ENCODE measurements at places on chromosomes 7 and 10. TPM values are rescaled to one million over a fixed set of nuclear protein-coding genes. Genes with fewer than 3 reads are reported as not detected.

PAPOLB gene
- total RNA-seq, result 0.06 TPM

SPDYE11 gene
- total RNA-seq, result not detected

SPDYE1 gene
- not detected for total RNA-seq

GNGT1 gene
- 0.35 TPM for total RNA-seq

GRCh38 chr10:68828833-68829232 lies 1.5 kb downstream of the STOX1 start:
- no peaks in the 10 kb centered on the region for H3K4me1 ChIP-seq
- no peaks in the 10 kb centered on the region for H3K36me3 ChIP-seq
- DNase-seq, result no peak

DNA sequence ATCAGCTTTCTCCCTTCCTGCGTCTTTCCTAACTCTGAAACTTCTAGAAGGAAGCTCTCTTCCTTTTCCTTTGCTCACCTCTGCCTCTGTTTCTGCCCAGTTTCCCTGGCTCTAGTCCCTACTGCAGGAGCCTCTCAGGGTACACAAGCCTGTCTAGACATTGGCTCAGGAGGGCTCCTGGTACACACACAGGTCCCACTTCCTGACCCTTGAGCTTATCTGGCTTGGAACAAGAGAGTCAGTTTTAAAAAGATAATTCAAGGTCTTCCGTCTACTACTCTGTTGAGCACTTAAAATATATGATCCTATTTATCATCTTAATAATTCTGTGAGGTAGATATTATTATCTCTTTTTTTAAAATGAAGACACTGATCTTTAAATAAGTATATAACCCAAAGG lies 140.7 kb downstream of the RTKN2 start:
- no peak for DNase-seq
- H3K4me1 ChIP-seq, result no peaks in the 10 kb centered on the region
- no peak overlapping the region for H3K4me3 ChIP-seq
- H3K27ac ChIP-seq, result no peak overlapping the region

GRCh38 chr7:54419209-54419608 lies 123.0 kb upstream of the VSTM2A start:
- H3K36me3 ChIP-seq, result no peaks in the 10 kb centered on the region
- no peak overlapping the region for H3K4me3 ChIP-seq
- H3K27ac ChIP-seq, result no peak overlapping the region
- no peaks in the 10 kb centered on the region for H3K27me3 ChIP-seq

GRCh38 chr10:44860811-44861736 lies 50.1 kb upstream of the TMEM72 start:
- DNase-seq, result no peak
- peaks cover 9% of the 10 kb centered on the region for H3K4me1 ChIP-seq
- H3K27me3 ChIP-seq, result no peaks in the 10 kb centered on the region
- no peaks in the 10 kb centered on the region for H3K36me3 ChIP-seq

GRCh38 chr7:121151774-121152221 lies 163.3 kb downstream of the CPED1 start:
- no peaks in the 10 kb centered on the region for H3K27me3 ChIP-seq
- DNase-seq, result no peak
- no peaks in the 10 kb centered on the region for H3K36me3 ChIP-seq

DNA sequence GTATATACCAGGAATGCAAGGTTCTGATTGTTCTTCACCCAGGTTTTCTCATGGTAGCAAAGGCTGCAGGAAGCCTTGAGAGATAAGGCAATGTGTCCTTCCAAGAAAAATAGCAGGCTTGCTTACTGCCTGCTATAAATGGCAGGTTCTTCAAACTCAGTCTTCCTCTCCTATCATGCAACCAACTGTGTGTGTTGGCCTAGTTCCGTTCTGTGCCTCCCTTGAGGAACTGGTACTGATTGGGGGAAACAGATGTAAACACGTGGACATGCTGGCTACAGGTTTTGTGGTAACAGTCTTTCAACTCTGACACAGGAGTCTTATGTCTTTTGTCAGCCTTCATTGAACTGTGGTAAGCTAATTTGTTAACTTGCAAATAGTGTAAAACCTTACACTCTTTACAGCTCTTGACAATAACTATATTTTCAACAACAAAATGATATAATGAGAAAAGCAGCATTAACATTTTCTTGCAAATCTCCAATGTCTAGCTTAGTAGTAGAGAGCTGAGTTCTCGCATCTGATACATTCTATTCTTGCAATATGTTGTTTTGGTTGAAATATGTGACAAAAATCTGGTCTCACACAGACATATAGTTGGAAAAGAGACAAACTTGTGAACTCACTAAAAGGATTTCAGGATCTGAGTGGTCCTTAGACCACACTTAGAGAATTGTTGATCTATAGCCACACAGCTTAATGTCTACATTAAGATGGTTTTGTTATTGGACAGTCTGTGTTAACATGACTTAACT lies 54.7 kb upstream of the LSM8 start:
- no peak overlapping the region for H3K4me3 ChIP-seq
- DNase-seq, result no peak
- H3K27ac ChIP-seq, result no peak overlapping the region
- no peaks in the 10 kb centered on the region for H3K27me3 ChIP-seq
- H3K36me3 ChIP-seq, result no peaks in the 10 kb centered on the region
- H3K4me1 ChIP-seq, result no peaks in the 10 kb centered on the region

DNA sequence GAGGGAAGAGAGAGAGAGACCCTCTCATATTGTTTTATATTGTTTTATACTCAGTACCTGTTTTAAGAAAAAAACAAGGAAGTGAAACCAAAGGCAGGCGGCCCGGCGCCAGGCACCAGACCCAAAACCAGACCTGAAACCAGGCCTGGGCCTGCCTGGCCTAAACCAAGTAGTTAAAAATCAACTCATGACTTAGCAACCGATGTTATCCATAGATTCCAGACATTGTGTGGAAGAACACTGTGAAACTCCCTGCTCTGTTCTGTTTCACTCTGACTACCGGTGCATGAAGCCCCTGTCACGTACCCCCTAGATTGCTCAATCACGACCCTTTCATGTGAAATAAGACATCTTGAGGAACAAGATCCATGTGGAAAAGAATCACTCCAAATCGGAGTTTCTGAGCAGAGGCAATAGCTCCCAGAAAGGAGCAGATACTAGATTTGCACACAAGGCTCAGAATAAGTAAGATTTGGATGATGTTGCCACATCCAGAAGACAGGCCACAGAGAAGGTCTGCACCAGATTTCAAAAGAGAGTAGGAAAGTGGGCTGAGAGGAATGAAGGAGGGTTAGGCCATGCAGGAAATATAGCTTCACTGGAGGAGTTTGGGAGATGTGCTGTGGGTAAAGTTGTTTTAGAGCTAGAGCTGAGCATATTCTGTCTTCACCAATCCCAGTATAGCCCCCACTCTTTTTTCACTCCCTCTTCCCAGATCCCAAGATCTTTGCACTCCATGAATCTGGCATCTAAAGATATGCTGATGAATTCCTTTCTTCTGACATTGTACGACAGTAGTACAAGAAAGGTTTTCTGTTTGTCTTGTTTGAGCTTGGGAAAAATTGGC lies 8.8 kb upstream of the ZNF248 start:
- H3K4me3 ChIP-seq, result no peak overlapping the region
- H3K27ac ChIP-seq, result no peak overlapping the region
- no peaks in the 10 kb centered on the region for H3K36me3 ChIP-seq

DNA sequence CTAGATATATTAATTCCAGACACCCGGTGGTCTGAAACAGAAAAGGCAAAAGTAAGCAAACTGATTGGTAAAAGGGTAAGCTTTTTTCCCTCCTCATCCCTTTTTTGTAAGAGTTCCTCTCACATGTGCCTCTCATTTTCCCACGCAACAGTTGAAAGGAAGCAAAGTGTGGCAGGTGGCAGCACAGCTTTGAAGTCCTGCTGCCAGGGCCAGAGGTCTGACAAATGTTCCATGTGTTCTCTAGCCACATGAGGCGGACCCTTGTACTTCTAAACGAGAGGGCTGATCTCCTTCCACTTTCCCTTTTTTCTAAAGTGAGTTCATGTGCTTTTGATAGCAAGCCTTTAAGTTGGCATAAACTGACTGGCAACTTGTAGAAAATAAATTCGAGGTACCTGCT lies 217.5 kb downstream of the POLR1F start:
- no peak overlapping the region for H3K4me3 ChIP-seq
- H3K4me1 ChIP-seq, result no peaks in the 10 kb centered on the region
- no peaks in the 10 kb centered on the region for H3K27me3 ChIP-seq
- no peak for DNase-seq

DNA sequence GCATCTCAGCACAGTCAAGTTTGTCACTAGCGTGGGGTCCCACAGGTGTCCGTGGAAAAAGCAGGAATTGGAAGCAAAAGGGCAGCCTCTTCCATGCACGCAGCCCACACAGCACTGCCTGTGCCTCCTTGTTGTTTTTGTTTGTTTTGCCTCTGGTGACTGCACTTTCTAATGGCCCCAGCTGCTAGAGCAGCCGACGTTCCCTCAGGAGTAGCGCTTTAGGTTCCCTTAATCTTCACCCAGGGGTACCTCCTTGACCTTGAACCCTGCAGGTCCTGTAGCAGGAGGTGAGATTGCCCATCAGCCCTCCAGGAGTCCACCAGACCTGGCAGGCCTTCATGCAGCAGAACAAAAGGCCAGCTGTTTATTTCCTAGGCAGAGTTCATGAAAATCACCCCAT lies 210.1 kb downstream of the CACNB2 start:
- H3K27ac ChIP-seq, result no peak overlapping the region
- H3K27me3 ChIP-seq, result no peaks in the 10 kb centered on the region
- no peaks in the 10 kb centered on the region for H3K36me3 ChIP-seq
- no peaks in the 10 kb centered on the region for H3K4me1 ChIP-seq

- no peak overlapping the region for H3K27ac ChIP-seq
- no peak for DNase-seq
- no peaks in the 10 kb centered on the region for H3K27me3 ChIP-seq
These were observed 14.2 kb downstream of the CCSER2 start for GRCh38 chr10:84342584-84342983.

DNA sequence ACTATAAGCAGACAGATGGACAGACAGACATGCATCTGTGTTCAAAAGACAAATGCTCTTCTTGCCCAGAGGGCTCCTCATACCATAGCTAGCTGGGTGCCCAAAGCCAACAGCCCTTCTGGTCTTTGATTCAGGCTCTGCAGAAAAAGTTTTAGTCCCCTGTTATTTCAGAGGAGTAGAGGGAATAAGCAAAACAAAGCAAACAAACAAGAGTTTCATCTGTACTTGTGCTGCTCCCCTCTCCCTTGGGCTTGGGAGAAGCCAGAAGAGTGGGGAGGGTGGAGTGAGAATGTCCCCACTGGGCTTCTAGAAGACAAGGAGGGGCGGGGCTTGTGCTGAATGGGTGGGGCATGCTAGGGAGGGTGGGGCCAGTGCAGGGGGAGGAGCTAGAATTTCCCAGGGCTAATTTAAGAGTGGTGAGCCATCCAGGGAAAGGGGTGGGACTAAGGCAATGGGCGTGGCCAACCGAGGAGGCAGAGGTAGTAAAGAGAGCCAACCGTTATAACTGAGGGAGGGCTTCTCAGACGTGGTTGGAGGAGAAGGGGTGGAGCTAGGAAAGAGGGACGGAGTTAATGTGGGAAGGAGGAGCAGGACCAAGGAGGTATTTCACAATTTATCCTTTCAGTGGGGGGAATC lies 101.2 kb upstream of the MGMT start:
- no peaks in the 10 kb centered on the region for H3K4me1 ChIP-seq
- H3K27me3 ChIP-seq, result no peaks in the 10 kb centered on the region
- no peaks in the 10 kb centered on the region for H3K36me3 ChIP-seq
- DNase-seq, result no peak
- no peak overlapping the region for H3K4me3 ChIP-seq
- H3K27ac ChIP-seq, result no peak overlapping the region

DNA sequence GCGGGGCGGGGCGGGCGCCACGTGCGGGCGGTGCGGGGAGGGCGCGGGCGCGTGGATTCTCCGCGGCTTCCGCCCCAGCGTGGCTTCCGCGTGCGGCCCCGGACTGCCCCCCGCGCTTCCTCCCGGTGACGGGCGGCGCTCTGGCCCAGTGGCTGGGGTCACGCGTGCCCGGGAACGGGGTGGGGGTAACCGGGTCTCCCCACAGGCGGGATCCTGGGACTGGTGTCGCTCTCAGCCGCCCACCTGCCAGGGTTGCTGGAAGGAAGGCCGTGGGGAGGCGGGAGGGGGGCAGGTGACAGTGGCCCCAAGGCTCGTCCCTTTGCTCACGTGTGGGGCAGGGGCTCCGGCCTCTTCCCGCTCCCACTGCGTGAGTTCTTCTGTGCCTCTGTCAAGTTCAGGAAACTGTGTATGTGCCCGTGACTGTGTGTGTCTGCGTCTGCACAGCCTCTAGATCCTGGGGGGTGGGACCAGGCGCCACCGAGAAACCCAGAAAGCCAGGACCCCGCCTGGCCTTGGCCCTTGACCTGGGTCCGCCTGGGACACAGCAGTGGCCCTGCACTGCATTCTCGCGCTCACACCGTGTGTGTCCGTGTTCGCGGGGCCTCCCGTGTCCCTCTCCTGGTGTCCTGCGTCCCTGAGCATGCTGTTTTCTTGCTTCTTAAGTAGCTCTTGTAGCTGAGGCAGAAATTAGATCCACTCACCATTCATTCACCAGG lies 919 bp downstream of the MAFK start:
- peak overlapping the region; percentile 98 for H3K27ac ChIP-seq
- H3K27me3 ChIP-seq, result no peaks in the 10 kb centered on the region
- DNase-seq, result peak; percentile 81
- H3K4me1 ChIP-seq, result peaks cover 23% of the 10 kb centered on the region
- no peaks in the 10 kb centered on the region for H3K36me3 ChIP-seq

DNA sequence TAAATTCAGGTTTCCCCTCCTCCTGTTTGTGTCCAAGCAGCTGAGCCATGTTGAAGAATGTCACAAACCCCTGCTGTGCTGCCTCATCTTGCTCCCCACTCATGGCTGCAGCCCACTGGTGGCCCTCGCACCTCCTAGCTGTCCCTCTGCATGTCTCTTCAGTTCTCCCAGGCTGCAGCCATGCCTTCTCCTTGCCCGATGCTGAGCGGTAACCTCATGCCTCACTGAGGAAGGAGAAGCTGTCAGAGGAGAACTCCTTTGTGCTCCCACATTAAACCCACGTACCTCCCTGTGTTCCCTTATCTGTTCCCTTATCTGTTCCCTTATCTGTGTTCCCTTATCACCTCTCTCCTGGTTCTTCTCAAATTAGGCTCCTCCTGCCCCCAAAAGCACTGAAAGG lies 10.3 kb upstream of the FRMPD2 start:
- H3K36me3 ChIP-seq, result no peaks in the 10 kb centered on the region
- no peak overlapping the region for H3K4me3 ChIP-seq
- H3K4me1 ChIP-seq, result peaks cover 10% of the 10 kb centered on the region
- no peak overlapping the region for H3K27ac ChIP-seq
- no peaks in the 10 kb centered on the region for H3K27me3 ChIP-seq
- no peak for DNase-seq

DNA sequence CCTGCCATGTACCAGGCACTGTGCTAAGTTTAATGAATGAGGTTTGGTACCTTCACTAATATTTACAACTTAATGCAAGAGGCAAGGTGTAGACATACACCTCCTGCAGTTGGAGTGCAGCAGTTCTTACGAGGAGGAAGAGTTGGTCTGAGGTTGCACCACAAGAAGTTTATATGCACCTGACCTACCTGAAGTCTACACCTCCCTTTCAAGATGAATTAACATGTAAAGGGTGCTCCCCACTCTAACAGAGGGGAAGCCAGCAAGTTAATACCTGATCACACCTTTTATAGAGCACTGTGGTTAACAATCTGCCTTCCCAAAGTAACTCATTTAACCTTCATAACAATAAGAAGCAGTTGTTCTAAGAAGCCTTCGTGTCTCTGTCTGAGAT lies 120.0 kb downstream of the LYZL1 start:
- DNase-seq, result no peak
- peaks cover 16% of the 10 kb centered on the region for H3K4me1 ChIP-seq
- no peaks in the 10 kb centered on the region for H3K27me3 ChIP-seq
- peak overlapping the region; percentile 89 for H3K27ac ChIP-seq
- no peaks in the 10 kb centered on the region for H3K36me3 ChIP-seq

- no peak overlapping the region for H3K27ac ChIP-seq
- no peak overlapping the region for H3K4me3 ChIP-seq
- H3K27me3 ChIP-seq, result no peaks in the 10 kb centered on the region
- no peak for DNase-seq
These were observed 34.5 kb downstream of the DOCK1 start for GRCh38 chr10:126939706-126940105.

Measured in kidney (tissue), 22 donors.